Activated gamma-delta T cell treated with anti-CD3 and anti-CD28 coated beads, Interleukin-2, amount 50 U/mL, for 16 hours (primary cell): ENCODE measurements at places on chromosomes 7 and 10.

DNA sequence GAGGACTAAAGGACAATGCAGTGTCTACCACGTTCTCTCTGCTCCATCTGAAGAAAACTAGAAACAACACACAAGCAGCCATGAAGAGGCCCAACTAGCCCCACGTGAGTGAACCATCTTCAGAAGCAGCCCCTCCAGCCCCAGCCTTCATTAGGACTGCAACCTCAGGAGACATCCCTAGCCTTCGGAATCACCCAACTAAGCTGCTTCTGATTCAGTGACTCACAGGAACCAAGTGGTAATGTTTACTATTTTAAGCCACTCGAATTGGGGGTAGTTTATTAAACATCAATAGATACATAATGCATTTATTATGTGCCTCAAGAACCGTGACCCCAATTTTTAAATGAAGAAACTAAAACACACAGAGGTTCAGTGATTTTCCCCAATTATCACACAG lies 22.6 kb downstream of the ARHGAP12 start:
- DNase-seq = no peak

DNA sequence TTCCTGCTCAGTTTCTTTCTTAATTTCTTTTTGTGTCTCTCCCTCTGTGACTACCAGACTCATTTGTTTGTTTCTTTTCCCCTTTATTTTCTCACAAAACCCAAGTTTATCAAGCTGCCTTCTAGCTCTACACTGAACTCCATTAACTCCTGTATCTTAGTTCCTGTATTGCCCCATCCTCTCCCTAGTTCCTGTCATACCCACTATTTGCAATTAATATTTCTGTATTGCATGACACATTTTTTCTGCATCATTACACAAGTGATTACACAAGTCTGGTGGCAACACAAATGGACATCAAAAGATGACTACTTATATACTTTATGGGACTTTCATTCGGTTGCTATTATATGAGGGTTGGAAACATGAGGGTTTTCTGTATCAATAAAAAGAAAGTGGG lies 26.9 kb upstream of the OR9A4 start:
- DNase-seq = no peak

DNA sequence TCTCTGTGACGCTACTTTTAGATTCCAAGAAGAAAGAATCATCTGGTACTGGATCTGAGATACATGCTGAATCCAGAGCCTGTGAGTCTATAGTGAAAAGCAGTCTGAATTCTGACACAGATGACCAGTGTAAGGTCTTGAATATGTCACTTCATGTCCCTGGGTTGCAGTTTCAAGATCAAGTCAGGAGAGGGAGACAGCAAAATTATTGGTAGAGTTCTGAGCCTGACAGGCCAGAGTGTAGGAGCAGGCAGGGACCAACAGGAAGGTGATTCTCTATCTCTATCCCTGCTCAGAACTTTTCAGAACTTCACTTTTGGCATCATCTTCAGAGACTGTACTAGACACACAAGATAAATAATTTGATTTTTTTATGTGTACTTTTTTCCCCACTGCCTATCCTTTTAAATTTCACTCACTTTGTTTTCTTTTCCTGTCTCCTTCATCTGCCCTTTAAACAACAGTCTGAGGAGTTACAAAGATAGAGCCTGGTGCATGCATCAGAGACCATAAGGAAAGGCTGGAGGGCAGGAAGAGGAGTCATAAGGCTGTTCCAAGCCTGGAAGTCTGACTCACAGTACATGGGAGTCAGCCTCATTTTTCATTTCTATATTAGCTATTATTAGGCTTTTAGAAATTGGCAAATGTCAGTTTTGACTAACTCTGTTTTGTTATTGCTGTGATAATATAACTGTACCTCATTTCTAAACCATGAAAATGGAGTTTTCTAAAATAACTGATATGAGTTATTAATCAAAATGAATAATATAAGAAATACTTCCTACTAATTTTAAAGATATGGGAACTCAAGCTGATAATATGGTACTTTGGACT lies 120.2 kb upstream of the TMEM229A start:
- DNase-seq = no peak

GRCh38 chr7:157432957-157433576 lies 96.3 kb downstream of the DNAJB6 start:
- peak; percentile 21 for DNase-seq

GRCh38 chr10:26863351-26864076 lies 2.8 kb upstream of the ABI1 start:
- DNase-seq = no peak

- DNase-seq = no peak
Measured at GRCh38 chr7:88311675-88312036, 5.0 kb upstream of the STEAP4 start.

DNA sequence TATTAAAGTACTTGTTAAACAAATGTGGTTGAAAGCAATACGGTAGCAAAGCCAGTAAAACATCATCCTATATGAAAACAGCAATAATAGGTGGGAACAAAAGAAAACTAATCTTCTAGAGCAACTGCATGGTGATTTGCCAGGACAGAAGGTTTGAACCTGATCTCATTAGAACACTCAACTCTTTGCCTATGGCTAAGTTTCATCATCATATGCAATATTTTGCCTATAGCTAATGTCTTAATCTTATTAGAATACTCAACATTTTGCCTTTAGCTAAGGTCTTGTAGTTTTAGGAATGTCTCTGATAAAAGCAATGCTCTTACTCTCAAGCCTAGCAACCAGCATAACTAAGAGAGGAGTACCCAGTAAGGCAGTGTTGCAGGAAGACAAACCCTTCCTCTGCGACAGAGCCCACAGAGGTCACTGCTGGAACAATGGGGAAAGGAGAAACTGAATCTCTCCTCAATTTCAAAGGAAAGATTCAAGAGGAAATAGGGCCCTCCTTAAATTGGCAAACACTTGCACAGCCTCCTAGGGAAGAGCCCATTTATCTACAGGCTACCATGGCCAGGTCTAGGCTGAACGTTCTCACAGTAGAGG lies 38.3 kb downstream of the CADPS2 start:
- no peak for DNase-seq
